ENCODE measurements at places on chromosomes 1 and 21. TPM values are rescaled to one million over a fixed set of nuclear protein-coding genes. Genes with fewer than 3 reads are reported as not detected.
A peak's percentile ranks its signal among the peaks of the same experiment; 100 is the strongest.

DNA sequence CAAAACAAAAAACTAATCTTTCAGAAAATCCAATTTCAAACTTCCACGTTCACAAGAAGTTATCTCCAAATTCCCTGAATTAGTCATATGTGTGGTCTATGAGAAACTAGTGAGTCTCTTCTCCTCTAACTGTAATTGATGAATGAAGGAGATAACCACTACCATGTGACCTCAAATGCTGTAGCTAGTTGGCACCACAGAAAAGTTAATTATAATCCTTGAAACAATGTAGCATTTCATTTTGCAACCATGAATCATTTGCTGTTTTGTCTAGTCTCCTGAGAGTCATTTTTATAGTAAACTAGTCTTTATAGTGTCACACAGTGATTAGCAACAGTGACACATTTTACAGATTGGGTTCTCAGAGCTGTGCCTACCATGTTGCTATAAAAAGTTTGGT lies 287.5 kb downstream of the LRRIQ3 start:
- no peak for DNase-seq

DNA sequence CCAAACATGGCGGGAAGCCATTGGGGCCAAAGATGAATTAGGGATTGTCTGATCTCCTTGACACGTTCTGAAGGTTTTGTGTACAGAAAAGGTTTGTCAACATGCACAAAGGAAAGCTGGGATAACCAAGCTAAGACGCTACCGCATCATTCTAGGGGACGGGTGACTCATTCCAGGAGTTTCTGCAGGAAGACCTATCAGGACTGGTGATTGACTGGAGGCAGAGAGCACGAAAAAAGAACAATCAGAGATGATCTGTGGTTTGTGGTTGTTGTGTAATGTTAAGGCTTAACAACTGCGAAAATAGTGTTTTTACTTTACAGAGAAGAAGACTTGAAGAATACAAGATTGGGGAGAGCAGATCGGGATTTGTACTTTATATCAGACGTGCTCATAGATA lies 22.2 kb upstream of the ERG start:
- no peak for DNase-seq

GRCh38 chr1:232112076-232112475 lies 485.5 kb downstream of the DISC1 start:
- DNase-seq, result no peak

DNA sequence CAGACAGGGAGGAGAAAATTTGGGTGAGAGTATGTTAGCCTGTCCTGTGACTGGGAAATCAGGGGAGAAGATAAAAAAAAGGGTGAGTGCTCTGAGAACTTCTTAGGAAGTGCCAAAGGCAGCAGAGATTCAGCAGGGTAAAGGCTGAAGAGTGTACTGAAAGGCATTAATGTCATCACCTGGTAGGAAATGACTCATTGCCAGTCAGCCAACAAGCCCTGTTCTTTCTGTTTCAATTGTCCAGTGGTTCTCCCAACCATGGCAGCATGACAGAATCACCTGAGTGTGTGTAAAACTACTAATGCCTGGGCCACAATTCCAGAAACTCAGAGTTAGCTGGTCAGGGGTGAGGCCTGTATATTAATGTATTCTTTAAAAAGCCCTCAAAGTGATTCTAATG lies 83.5 kb downstream of the INTS7 start:
- DNase-seq, result no peak

DNA sequence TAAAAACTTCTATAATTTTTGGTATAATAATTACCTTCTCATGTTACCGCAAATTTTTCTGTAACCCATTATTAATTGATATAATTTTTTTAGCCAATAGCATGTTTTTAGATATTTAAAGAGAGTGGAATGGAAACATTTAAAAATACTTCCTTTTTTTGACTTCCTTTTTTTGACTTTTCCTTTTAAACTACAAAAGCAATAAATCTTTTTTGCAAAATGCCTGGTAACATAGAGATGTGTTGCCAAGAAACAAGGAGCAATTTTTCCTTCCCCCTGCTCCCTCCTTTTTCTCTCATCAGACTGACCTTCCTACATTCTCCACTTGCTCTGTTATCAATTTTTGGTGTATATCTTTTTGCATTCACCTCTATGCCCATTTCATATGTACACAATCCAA lies 666.2 kb downstream of the ADGRL2 start:
- DNase-seq, result no peak

Gene SYTL1
- total RNA-seq, result 103 TPM

DNA sequence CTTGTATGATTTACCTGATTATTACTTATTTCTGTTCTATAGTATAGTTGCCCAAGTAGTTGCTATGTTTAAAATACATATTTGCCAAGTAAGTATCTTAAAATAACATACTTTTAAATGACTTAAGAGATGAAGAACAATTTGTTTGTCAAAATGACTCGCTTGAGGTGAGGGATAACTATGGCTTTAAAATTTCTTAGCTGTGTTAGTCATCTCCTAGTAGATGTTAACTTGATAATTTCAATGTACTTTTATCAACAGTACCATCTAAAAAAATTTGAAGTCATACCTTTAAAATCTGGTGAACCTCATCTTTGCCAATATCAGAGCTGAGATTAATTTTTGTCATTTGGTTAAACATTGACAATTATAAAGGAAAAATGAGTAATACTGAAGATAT lies 37.7 kb downstream of the ODR4 start:
- no peak for DNase-seq

GRCh38 chr1:175152006-175152652 lies 40.4 kb downstream of the KIAA0040 start:
- DNase-seq, result peak; percentile 68

- DNase-seq, result peak; percentile 87
Observed at GRCh38 chr1:23743287-23744152, at the start of gene ELOA. Gene ELOA (plus strand): TSS chr1:23743471. CDS start chr1:23743504, 33 bp downstream.
